Tibial nerve (tissue), 4 donors: ENCODE measurements at places on chromosomes 2 and 18. TPM values are rescaled to one million over a fixed set of nuclear protein-coding genes. Genes with fewer than 3 reads are reported as not detected.

VAMP5 gene
- 63.6 TPM for total RNA-seq

POTEF gene
- total RNA-seq: not detected

NEMP2 gene
- 1.8 TPM for total RNA-seq

ZNF396 gene
- total RNA-seq: 3.3 TPM

STK39 gene
- total RNA-seq: 8.5 TPM

DSC1 gene
- not detected for total RNA-seq

CD8B2 gene
- not detected for total RNA-seq

XIRP2 gene
- total RNA-seq: 1.8 TPM

GKN1 gene
- total RNA-seq: not detected

ADCYAP1 gene
- total RNA-seq: 0.63 TPM

SCYGR8 gene
- not detected for total RNA-seq

CXCR4 gene
- 21.3 TPM for total RNA-seq

SPR gene
- total RNA-seq: 29.3 TPM

OR6B3 gene
- total RNA-seq: 0.98 TPM

NDUFV2 gene
- 78.3 TPM for total RNA-seq

PLB1 gene
- 1.7 TPM for total RNA-seq

CABLES1 gene
- 18.4 TPM for total RNA-seq

NPHP1 gene
- 3.9 TPM for total RNA-seq

MCM6 gene
- total RNA-seq: 17.8 TPM

HOXD10 gene
- 2.1 TPM for total RNA-seq

PROKR1 gene
- total RNA-seq: 0.63 TPM

CYP27A1 gene
- total RNA-seq: 69.3 TPM

CMPK2 gene
- 11.4 TPM for total RNA-seq

CLEC4F gene
- 0.44 TPM for total RNA-seq

ASB18 gene
- not detected for total RNA-seq

MERTK gene
- 61.8 TPM for total RNA-seq

FTCDNL1 gene
- 3.9 TPM for total RNA-seq

CHN1 gene
- total RNA-seq: 23.8 TPM

MPP4 gene
- total RNA-seq: not detected

POTEI gene
- not detected for total RNA-seq

PSD4 gene
- total RNA-seq: 12.6 TPM

IL37 gene
- not detected for total RNA-seq

CCDC74A gene
- 19.5 TPM for total RNA-seq

UPP2 gene
- total RNA-seq: not detected

CHAC2 gene
- total RNA-seq: 4.8 TPM

CAPN14 gene
- total RNA-seq: not detected

NLRC4 gene
- 1.5 TPM for total RNA-seq

FBXO15 gene
- total RNA-seq: 1.5 TPM

ABCG5 gene
- not detected for total RNA-seq

HNMT gene
- 18.1 TPM for total RNA-seq

C2orf74 gene
- total RNA-seq: 22.4 TPM

SULT1C4 gene
- 5.7 TPM for total RNA-seq

CXCR2 gene
- total RNA-seq: not detected

PTH2R gene
- total RNA-seq: not detected

NT5C1B gene
- not detected for total RNA-seq

TTN gene
- 10.8 TPM for total RNA-seq
